Fibroblast of skin of right biceps (primary cell): ENCODE measurements at places on chromosomes 7 and 10.

- DNase-seq: no peak
These were observed 121.4 kb downstream of the POU6F2 start for GRCh38 chr7:39099146-39099545.

DNA sequence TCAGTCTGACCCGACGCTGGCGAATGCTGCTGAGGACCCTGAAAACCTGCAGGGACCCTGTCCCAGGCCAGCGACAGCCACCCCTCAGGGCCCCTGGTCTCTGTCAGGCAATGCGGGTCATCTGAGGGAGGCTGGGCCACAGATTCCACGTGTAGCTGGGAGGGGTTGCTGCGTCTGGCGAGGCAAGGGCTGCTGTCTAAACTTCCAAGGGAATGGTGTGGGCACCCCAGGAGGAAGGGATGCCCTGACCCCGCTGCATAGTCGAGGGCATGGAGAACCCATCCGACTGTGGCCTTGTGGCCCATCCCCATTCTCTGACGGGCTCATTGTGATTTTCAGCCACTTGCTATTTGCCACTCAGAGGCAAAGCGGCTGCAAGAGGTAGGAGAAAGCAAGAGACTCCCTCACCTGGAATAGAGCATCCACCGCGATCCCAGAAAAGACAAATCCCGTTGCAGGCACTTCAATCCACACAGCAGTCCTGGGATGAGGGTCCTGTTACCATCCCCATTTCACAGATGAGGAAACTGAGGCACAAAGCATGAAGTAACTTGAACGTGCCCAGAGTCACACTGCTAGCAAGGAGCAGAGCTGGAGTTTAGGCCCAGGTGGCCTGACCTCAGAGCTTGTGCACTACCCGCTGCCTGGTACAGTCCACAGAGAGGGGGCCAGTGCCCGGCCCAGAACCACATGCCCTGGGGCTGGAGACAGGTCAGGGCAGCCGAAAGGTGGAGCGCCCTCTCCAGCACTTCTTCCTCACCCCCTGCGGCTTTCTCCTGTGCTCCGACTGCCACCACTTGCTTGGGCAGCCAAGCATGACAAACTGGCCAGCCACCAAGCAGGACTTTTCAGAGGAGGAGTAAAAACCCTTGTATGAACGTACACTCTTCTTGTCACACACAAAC, 163.8 kb upstream of the KLF14 start:
- no peak for DNase-seq

GRCh38 chr7:65915921-65916657, 43.2 kb downstream of the VKORC1L1 start:
- no peak for DNase-seq

- DNase-seq: no peak
These were observed 1085.4 kb upstream of the SORCS1 start for GRCh38 chr10:108249940-108250339.

DNA sequence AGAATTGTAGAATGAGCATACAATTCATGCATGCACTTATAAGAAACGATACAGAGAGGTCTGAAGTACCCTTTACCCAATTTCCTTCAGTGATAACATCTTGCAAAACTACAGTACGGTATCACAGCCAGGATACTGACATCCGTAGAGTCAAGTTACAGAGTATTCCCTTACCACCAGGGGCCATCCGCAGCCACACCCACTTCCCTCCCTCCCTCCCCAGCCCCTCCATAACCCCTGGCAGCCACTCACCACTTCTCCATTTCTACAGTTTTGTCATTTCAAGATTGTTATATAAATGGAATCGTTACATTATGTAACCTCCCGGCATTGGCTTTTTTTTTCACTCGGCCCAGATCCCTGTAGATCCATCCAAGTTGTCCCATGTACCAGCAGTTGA, 113.6 kb upstream of the RET start:
- DNase-seq: no peak

GRCh38 chr7:2409745-2410414, 6.5 kb downstream of the CHST12 start:
- DNase-seq: no peak

- no peak for DNase-seq
These were observed 40.0 kb downstream of the SYPL1 start for GRCh38 chr7:106071999-106072714.

GRCh38 chr7:25569765-25570164, 341.5 kb upstream of the NPVF start:
- DNase-seq: no peak

GRCh38 chr7:50851451-50851850, 68.8 kb upstream of the GRB10 start:
- DNase-seq: peak; percentile 24

DNA sequence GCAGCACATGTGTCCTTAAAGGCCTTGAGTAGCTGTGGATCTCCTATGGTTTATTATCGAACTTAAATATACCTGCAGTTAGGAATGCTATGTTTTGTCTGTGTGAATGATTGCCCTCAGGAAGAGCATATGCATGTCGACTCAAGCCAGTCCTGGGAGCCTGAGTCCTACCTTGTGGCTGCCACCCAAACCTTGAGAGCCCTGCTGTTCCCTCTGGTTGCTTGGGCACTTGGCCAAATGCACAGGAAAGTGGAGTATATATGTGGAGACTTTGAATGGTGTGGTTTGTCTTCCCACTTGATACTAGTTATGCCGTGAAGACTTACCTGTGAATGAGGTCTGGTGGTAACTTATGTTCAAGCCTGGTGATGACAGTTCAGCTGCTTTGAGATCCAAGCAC, 409.8 kb downstream of the LRMDA start:
- DNase-seq: no peak

DNA sequence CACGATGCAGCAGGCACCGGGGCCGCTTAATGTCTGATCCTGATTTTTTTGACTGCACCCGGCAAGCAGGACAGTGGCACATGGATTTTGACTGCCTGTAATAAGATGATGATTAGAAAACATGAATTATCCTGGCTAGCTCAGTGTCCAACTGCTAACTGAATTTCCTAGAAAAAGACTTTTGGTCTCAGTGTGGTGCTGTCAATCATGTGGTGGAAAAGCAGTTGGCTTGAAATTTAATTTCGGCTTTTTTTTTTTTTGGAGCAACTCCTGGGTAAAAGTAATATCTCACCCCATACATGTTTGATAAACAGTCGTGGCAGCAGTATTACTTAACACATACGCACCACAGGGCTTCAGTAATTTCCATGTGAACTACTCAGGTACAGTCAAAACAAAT, 227.7 kb downstream of the FANK1 start:
- no peak for DNase-seq

GRCh38 chr7:47325337-47325736, 256.6 kb downstream of the TNS3 start:
- no peak for DNase-seq

DNA sequence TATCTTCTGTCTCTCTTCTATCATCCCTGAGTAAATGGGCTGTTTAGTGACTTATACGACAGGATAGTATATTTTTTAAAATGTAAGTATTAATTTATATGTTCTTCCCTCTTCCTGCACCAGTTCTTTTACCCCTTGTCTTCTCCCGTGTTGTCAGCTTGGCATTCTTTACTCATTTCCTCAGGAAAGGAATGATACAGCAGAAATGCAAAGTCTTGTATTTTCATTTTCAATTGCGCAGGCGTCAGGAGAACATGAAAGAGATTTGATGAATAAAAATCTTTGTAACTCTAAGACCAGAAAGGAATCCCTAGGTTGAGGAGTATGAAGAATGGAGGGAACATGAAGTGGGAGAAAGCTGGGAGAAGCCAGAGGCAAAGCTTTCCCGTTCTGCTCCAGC, 18.8 kb upstream of the VPS41 start:
- DNase-seq: no peak

DNA sequence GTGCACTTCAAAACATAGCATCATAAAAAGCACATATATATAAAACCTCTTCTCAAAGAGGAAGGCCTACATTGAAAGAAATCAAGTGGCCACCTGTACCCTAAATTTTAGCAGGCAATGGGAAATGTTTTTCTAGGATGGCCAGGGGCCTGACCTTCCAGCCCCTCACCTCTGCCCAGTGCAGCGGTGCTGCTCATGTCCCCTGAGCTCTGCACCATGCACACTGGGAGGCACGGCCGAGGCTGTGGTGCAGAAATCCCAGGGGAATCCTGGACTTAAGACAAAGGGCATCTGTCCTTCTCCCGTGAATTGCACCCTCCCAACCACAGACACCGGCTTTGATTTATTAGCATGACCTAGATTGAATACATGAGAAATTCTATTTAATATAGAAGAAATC, 551.4 kb downstream of the GLRX3 start:
- DNase-seq: no peak

- DNase-seq: peak; percentile 49
These were observed 58.1 kb downstream of the UNCX start for GRCh38 chr7:1290679-1291356.

DNA sequence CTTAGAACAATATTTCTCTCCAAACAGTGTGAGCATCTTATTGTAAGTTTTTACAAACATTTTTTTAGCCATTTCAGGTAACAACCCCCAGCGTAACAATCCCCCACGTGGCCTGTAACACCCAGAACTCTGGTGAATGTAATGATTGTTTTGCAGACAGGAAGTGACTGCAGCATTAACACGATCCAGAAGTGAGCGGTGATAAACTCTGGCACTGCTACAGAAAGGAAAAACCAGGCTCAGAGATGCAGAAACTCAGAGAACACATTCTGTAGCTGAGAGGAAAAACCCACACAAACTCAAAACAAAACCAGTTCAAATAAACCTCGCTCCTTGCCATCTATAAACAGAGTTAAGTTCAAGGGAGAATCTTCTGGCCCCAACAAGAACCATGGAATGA, 285.7 kb downstream of the FGFR2 start:
- DNase-seq: no peak

DNA sequence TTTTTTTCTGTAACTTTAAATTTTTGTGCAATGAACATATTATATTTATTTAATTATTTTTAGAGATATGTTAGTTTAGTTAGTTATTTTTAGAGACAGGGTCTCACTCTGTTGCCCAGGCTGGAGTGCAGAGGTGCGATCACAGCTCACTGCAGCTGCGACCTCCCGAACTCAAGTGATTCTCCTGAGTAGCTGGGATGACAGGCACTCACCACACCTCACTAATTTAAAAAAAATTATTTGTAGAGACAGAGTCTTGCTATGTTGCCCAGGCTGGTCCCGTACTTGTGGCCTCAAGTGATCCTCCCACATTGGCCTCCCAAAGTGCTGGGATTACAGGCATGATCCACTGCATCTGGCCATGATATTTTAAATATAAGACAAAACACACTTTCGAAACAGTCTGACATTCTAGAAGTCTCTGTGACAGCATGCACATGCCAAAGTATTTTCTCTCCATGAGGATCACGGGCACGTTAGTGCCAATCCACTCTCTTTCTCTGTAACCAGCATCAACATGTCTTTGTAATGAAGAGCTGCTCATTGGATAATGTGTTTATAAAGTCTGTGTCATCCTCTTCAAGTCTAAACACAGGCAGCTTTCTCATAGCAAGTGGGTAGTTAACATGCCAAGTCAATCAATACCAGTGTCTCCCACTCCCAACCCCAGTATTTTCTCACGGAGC, 137.4 kb downstream of the GLI3 start:
- DNase-seq: no peak

GRCh38 chr10:511101-511848, 178.2 kb downstream of the DIP2C start:
- DNase-seq: peak; percentile 91

GRCh38 chr7:57245206-57245605, 113.0 kb upstream of the ZNF479 start:
- no peak for DNase-seq

DNA sequence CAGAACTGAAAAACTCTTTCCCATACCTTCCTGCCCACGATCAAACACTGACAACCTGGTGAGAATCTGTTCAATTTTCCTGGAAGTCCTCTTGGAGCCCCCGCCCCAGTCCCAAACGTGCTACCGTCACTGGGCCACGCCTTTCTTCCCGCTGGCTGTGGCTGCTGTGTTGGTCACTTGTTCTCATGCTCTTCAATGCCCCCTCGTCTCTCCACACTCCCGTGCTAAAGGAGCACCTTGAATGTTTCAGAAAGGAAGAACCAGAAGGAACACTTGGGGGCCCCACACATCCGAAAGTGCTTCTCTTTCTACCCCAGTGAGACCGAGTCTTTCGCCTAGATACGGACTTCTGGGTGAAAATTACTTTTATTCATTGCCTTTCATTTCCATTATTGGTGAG, 215.1 kb downstream of the DIP2C start:
- DNase-seq: no peak

GRCh38 chr7:84790882-84791281, 396.0 kb downstream of the SEMA3D start:
- peak; percentile 78 for DNase-seq

- DNase-seq: no peak
These were observed 8.1 kb downstream of the ADCY1 start for GRCh38 chr7:45582136-45582749.

- no peak for DNase-seq
These were observed 125.2 kb downstream of the MAD1L1 start for GRCh38 chr7:2107386-2108070.

DNA sequence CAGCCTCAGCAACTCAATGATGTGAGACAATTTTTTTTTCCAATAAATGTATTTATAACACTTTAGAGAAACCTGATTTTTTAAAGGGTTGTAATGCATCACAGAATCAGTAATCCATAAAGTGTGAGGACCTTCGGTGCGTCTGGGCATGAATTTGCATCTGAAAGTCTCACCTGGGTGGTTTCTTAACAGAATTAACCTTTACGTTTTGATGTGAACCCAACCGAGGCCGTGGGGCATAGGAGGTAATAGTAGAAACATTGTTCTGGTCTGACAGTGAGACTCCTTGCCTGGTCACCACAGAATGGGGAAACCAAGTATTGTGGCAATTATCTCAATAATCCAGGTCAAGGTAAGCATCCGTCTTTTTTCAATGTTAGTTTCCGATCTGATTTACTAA, 114.6 kb downstream of the PRKCQ start:
- no peak for DNase-seq

DNA sequence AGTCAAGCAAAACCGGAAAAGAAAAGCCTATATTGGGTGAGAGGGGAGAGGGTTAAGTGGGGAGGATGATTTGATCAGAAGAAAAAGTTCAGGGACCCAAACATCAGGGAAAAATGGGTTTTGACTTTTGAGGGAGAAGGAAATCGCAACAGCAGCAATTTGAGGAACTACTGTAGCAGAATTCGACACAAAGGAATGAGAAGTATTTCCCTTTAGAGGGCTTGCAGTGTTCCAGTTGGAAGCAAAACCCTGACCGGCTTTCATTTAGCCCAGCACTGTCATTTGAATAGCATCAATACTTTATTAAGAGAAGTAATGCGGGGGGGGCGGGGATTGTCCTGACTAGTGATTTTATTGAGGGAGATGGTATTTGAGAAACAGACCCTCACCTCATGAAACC, 37.2 kb upstream of the GATA3 start:
- peak; percentile 43 for DNase-seq

DNA sequence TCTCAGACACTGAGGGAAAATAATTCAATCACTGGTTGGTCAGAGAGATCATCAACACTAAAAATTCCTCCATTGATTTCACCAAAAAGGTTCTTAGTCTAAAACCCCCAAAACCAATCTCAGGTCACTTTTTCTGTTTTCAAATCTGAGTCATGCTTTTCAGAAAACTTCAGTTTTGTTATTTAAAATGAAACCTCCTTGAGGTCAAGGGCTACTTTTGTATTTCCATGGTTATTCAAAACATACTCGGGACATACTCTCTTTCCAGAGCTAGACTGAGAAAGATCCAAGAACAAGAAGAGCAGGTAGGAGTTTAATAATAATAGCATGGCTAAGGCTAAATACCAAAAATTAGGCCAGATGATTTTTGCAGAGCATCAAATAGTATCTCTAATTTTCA, 152.8 kb downstream of the SDHAF3 start:
- DNase-seq: no peak

- DNase-seq: no peak
These were observed 22.0 kb downstream of the UMAD1 start for GRCh38 chr7:7662527-7662926.

- DNase-seq: no peak
These were observed 6.3 kb upstream of the SMKR1 start for GRCh38 chr7:129495987-129496386.
